ENCODE measurements at places on chromosomes 1 and 21.

- DNase-seq, result no peak
These were observed 374.0 kb downstream of the LMX1A start for GRCh38 chr1:164982545-164982944.

DNA sequence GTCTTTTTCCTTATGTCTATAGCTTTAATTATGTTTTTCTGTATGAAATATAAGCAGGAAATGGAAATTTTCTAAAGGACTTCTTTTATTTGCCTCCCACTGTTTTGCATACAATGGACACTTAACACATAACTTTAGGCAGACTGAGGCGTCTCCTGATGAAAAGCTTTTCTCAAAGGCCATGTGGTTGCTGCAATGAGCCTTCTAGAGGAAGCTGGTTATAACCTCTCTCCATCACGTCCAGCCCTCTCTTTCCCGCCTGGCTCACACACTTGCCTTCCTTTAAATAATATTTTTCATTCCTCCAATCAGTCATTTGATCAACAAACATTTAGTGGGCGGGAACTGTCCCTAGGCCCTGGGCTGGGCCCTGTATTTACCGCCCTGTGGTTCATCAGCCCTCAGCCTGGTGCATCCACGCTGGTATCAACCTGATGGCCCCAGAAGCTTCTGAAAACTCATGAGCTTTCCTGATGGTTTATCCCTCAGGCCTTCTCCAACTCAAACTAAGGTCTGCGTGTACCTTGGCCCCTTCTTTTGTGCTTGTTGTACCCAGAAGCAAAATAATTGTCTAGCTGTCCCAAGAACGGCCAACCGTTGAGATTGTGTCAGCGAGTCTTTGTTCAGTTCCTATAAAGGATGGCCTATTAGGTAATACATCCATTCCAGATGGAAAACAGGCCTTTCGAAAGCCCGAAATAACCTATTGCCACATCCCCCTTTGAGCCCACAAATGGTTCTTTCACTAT lies 75.3 kb upstream of the LYST start:
- DNase-seq, result no peak

DNA sequence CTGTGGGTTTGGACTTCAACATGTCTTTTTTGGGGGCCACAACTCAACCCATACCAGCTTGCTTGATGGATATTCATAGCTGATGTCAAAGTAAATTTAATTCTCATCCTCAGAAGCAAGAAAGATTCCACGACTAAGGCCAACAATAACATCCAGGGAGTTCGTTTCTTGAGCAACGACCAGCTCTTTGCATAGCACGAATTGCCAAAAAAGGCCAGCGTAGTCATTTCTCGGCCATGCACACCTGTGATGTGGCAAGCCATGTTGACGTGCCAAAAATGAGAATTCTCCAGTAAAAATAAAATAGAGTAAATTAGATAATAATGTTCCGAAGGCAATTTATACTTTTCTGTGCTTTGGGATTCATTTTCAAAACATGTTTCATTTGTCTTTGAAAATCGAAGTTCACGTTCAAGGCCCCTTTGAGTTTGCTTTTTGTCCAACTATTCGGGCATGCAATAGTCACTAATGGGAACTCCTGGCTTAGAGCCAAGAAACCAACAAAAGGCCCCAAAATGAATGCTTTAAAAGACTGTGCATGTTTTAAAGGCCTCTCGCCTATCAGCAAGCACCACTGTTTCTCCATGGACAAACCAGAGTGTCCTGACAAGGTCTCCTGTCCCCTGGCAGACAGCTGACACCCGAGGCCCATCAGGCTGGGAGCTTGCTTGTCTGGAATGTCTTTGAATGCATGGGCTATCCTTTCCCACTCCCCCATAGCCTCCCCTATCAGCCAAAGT lies 14.4 kb upstream of the IGSF5 start:
- DNase-seq, result peak; percentile 42

DNA sequence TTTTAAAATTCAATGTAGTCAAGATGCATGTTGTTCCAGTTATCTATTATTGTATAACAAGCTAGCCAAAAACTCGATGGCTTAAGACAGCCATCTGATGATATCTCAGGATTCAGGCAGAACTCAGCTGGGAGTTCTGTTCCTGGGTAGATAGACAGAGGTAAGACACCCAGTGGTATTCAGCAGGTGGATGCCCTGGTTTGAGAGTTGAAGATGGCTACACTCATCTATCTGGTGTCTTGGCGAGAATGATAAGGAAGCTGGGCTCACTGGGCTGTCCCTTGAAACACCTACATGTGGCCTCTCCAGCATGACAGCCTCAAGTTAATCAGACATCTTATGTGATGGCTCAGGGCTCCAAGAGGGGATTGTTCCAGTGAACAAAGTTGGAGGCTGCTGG lies 3.3 kb upstream of the KCNK1 start:
- no peak for DNase-seq

- DNase-seq, result no peak
These were observed 745 bp downstream of the MUL1 start for GRCh38 chr1:20507248-20507563.

GRCh38 chr1:172002725-172003345 lies 161.5 kb downstream of the DNM3 start:
- DNase-seq, result no peak

DNA sequence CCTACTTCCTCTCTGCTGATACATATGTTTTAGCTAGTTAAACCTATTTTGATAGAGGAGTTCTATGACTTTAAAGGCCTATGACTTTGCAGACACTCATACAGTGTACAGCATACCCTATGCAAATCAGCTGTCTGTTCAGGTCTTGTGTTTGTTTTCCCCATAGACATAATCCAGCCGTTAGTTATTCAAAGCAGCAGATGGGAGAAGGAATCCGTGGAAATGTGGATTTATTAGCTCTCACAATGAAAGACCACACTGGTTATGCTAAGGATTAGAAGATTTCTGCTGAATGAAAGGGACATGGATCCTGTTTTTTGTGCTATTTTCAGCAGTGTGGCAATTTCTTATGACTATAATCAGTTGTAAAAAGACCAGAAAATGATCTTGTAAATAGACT lies 59.8 kb downstream of the MAST2 start:
- no peak for DNase-seq

- no peak for DNase-seq
These were observed 14.4 kb downstream of the PI4KB start for GRCh38 chr1:151312826-151313225.

GRCh38 chr1:243550276-243550675 lies 294.4 kb downstream of the SDCCAG8 start:
- no peak for DNase-seq

DNA sequence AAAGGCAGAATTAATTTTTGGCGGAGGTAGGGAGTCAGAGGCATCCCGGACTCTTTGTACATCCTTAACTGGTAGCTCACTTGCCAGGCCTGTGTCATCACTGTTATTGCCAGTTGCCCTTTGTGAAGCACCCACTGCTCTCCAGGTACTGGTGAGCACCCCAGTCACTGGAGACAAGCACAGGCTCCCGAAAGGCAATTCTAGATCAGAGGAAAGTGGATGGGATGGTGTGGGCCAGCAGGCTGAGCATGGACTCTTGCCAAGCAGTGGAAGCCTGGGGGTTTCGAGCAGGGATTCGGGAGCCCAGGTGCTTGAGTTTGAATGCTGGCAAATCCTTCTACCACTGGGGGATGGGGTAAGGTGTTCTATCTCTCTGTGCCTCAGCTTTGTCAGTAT lies 551.1 kb downstream of the MATN1 start:
- DNase-seq, result peak; percentile 69

DNA sequence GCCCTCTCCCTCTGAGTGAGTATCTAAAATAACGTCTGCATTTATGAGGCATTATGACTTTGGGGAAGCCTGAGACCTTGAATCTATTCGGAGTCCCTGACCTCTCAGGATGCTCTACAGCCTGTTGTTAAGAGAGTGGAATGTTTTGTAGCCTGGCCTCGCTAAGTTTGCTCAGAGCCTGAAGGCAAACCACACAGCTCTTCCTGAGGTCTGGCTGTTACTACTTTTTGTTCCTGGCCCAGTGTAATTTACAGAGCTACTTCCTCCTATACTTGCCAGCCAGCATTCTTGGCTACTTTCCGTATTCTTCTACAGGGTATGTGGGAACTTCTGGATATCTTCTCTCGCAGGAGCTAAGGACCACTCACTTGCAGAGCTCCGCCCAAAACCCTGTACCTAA lies 3.6 kb upstream of the ZMYM4 start:
- no peak for DNase-seq

DNA sequence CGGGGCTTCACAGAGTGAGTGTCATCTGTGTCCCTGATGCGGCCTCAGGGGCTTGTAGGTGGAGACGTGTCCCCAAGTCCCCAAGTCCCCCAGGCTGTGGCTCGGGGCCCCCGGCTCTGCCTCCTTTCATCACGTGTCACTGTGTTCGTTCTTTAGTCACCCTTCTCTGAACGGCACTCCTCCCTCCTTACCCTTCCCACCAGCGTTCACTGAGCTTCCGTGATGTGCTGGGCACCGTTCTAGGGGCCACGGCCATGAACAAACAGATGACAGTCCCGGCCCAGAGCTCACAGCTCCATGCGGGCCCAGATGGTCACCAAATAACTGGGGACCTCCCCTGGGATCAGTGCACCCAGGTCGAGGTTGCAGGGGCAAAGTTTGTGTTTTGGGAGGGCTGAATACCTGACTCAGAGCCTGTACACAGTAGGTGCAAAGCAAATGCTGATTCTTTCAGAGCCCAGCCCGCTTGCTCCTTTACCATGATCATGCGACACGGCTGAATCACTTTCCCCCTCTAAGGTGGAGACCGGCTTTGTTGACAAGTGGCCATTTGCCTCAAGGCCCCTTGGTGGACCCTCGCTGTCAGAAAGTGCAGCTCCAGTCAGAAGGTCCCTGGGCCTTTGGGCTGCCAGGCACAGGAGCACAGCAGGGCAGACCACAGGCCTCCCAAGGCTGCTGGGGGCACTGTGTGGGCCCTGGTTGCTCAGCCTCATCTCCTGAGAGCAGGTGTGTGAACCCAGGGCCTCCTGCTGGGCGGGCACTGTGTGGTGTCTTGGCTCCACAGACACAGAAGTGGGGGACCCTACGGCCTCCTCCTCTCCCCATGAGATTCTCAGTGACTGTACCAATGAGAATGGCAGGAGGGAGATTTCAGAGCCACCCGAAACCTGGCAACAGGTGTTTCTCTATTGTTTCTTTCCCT lies 592.5 kb downstream of the PTPRU start:
- peak; percentile 49 for DNase-seq

- no peak for DNase-seq
These were observed 5.0 kb downstream of the LHX4 start for GRCh38 chr1:180235077-180235501.

- DNase-seq, result no peak
These were observed 105.5 kb downstream of the HHAT start for GRCh38 chr1:210434223-210434622.

- no peak for DNase-seq
These were observed 17.7 kb downstream of the PTPRC start for GRCh38 chr1:198656500-198656932.

DNA sequence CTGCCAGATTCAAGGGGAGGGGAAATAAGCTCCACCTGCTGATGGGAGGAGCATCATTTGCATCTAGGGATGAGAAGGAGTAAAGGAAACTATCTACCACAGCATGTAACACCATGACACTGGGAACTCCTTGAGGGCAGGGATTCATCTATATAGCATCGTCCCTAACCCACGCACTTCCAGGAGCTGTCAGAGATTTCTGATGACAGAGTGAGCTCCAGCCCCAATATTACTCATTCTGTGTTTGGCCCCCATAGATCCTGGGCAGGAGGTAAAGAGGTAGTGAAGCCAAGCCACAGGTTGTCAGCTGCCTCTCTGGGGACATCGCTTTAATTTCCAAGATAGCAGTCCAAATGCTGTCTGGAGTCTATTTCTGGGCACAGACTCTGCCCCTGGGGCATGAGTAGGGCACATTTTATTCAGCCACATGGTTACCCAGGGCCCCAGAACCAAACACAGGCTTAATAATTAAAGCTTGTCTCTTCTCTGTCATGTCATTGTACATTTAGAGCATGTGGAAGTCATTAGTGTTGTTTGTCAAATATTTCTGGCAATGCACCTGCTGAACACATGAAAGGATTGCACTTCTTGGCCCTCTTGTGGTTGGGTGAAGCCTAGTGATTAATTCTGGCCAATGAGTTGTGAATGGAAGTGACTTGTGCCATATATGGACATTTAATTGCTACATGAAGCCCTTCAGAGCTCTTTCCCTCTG lies 105.9 kb upstream of the POU3F1 start:
- DNase-seq, result no peak

DNA sequence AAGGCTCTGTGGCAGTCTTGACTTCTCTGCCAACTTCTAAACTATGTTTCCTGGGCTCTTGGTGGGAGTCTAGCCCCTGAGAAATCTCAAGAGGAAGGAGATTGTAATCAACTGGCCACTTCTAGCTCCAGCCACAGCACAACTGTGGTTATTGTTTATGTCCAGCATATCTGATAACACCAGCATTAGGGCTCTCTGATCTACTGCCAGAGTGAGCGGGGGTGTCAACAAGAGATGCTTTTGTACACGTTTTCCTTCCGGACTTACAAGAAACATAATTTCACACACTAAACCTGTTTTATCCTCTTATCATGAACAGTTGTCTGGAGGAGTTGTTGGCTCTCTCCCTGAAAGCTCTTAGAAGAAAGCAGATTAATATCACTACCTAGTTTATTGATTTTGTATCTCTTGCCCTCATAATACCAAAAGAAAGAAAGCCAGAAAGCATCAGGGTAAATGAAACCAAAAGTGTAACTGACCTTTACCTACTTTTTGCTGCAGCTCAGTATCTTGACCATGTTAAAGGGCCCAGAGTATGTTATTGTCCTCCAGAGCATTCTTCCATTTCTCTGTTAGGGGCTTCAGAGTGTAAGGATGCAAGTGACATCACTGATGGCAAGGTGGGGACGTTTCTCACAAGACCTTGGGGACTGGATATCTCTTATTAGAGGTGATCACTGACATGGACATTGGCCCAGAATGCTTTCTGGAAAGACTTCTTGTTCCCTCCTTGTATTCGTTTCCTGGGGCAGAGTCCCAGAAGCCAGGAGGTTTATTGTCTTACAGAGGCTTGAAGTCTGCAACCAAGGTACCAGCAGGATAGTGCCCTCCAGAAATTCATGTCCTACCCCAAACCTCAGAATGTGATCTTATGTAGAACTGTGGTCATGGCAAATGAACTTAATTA lies 9.6 kb upstream of the SH2D1B start:
- DNase-seq, result no peak

DNA sequence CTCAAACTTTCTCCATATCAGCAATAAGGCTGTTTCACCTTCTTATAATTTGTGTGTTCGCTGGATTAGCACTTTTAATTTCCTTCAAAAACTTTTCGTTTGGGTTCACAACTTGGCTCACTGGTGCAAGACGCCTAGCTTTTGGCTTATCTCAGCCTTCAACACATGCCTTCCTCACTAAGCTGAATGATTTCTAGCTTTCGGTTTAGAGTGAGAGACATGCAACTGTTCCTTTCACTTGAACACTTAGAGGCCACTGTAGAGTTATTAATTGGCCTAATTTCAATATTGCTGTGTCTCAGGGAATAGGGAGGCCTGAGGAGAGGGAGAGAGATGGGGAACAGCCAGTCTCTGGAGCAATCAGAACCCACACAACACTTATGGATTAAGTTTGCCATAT lies 41.2 kb upstream of the IFNLR1 start:
- no peak for DNase-seq

- no peak for DNase-seq
These were observed 46.0 kb upstream of the MACF1 start for GRCh38 chr1:39158327-39159086.

GRCh38 chr1:185517808-185518419 lies 200.9 kb upstream of the IVNS1ABP start:
- DNase-seq, result no peak

- no peak for DNase-seq
These were observed 22.7 kb downstream of the KRTAP10-1 start for GRCh38 chr21:44517175-44517899.

Measured in vagina (tissue), 2 donors.